EH (cell line): ENCODE measurements at places on chromosomes 1 and 21.

- DNase-seq, result peak; percentile 28
Measured at GRCh38 chr1:37930246-37931101, 16.4 kb downstream of the INPP5B start.

DNA sequence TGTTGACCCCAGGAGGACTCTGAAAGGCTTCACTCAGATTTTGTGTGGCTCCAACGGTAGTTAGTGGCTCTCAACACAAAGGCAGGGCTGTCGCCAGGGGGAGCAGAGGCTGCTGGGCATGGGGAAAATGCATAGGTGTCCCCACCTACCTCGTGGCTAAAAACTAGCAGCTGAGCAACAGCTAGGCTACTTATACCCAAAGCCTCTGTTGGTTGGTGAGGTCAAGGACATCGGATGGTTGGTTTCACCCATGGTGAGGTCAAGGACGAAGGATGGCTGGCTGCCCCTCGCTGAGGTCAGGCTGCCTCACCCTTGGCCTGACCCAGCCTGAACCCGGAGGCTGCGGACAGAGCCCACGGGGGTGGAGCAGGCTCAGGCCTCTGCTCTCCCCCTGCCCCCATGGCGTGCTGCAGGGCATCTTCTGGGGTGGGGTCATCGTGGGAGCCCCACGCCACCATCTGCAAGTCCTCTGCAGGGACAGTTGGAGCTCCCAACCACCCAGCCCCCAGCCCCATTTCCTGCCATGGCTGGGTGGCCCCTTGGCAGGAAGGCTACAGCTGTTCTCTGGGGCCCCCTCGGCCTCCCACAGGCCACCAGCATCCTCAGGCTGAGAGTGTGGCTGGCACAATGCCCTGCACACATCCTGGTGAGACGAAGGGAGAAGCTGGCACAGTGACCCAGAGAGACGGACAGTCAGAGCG is 8.5 kb upstream of the GNB1 start:
- DNase-seq, result no peak

- DNase-seq, result peak; percentile 84
Measured at GRCh38 chr1:31723828-31724359, 20.1 kb upstream of the COL16A1 start.

DNA sequence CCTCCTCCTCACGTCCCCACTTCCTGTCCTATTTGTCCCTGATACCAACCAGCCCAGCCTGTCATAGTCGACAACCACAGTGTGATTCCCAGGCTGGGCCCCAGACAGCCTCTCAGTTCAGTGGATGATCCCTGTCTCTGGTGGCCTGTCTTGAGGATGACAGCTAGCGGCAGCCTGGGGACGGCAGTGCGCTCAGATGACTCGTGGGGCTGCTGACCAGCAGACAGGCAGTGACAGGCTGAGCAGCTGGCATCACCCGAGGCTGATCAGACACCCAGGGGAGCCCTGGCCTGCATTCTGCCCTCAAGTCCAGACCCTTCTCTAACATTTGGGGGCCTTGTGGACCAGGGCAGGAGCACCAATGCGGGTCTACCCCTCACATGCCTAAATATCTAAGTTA is 21.0 kb downstream of the NKAIN1 start:
- DNase-seq, result no peak

- DNase-seq, result no peak
Measured at GRCh38 chr21:45543371-45543709, 1.1 kb upstream of the SLC19A1 start.

- peak; percentile 98 for DNase-seq
Measured at GRCh38 chr1:161132410-161133219, at the start of gene DEDD. Gene DEDD, minus strand, starts transcription at chr1:161132667. Its CDS starts 8,205 bp downstream, at chr1:161124462.

GRCh38 chr1:240987928-240988327 is 369.1 kb downstream of the RGS7 start:
- peak; percentile 48 for DNase-seq

GRCh38 chr21:25857308-25858074 is 122.7 kb downstream of the GABPA start:
- no peak for DNase-seq

GRCh38 chr1:246803883-246804282 is 79.7 kb downstream of the SCCPDH start:
- no peak for DNase-seq

DNA sequence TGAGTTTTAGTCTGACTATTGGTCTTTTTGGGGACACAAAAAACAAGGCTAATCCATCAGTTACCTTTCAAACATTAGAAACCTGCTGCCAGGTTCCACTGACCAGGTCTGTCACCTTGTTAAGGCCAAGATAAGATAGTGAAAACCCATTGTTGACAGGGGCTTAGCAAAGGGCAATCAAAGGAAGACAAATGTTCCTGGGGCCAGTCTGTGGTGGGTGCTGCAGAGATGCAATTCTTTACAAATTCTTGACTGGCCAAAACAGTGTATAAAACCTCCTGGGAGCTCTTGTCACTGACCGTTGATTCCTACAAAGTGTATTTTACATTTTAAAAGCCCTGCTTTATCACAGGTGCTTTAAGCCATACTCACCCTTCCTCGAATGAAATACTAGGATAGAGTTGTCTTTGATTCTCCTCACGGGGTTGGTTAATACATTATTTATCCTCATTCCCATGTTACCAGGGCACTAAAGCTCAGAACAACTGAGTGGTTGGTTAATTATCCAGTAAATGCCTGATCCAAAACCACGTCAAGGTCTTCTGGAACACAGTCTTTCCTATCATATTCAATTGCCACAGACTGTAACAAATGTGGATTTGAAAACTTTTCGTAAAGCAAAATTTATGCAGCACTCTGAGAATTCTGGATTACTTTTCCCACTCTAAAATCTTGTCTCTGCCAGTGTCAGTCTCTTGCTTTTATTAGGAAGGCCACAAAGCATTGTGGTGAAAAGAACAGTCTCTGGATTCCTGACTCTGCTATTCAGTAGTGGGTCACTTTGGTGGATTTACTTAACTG is 77.2 kb downstream of the NRIP1 start:
- no peak for DNase-seq

DNA sequence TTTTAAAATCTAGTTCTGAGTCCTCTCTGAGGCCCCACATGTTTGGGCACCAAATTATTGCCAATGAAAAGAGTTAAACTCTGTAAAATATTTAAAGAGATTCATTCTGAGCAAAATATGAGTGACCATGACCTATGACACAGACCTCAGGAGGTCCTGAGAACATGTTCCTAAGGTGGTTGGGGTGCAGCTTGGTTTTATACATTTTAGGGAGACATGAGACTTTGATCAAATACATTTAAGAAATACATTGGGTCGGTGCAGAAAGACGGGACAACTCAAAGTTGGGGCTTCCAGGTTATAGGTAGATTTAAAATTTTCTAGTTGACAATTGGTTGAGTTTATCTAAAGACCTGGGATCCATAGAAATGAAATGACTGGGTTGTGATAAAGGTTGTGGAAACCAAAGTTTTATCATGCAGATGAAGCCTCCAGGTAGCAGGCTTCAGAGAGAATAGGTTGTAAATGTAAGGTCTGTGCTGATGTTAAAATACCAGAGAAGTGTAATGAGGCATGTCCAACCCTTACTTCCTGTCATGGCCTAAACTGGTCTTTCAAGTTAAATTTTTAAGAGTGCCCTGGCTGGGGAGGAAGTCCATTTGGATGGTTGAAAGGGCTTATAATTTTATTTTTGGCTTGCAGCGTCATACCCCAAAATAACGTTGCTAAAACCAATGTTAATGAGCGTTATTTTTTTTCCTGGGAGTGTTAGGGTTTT is 274.9 kb downstream of the NUF2 start:
- DNase-seq, result no peak

DNA sequence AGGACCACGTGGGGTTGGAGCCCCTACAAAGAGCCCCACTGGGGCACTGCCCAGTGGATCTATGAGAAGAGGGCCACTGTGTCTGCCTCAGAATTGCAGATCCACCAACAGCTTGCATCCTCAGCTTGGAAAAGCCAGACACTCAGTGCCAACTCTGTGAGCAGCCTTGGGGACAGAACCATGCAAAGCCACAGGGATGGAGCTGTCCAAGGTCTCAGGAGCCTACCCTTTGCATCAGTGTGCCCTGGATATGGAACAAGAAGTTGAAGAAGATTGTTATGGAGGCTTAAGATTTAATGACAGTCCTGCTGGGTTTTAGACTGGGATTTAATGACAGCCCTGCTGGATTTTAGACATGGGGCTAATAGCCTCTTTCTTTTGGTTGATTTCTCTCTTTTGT is 1670.9 kb downstream of the PLA2G4A start:
- DNase-seq, result no peak

GRCh38 chr1:224381880-224382548 is 25.3 kb downstream of the CNIH4 start:
- DNase-seq, result no peak

DNA sequence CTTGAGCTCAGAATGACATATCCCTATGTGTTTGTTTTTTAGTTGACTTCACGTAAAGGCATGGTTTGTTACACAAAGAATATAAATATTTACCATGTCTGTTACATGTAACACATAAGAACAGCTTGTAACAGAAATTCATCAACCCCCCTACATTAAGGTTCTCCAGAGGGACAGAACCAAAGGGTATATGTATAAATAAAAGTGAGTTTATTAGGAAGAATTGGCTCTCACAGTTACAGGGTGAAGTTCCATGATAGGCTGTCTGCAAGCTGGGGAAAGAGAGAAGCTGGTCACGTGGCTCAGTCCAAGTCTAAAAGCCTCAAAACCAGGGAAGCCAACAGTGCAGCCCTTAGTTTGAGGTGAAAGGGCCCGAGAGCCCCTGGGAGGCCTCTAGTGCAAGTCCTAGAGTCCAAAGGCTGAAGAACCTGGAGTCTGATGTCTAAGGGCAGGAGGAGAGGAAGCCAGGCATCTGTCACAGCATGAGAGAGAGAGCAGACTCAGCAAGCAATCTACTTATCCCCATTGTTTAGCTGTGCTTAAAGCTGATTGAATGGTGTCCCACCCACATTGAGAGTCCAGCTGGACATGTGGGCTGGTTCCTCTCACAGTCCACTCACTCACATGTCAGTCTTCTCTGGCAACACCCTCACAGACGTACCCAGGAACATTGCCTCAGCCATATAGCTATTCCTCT is 15.8 kb downstream of the THRAP3 start:
- no peak for DNase-seq

DNA sequence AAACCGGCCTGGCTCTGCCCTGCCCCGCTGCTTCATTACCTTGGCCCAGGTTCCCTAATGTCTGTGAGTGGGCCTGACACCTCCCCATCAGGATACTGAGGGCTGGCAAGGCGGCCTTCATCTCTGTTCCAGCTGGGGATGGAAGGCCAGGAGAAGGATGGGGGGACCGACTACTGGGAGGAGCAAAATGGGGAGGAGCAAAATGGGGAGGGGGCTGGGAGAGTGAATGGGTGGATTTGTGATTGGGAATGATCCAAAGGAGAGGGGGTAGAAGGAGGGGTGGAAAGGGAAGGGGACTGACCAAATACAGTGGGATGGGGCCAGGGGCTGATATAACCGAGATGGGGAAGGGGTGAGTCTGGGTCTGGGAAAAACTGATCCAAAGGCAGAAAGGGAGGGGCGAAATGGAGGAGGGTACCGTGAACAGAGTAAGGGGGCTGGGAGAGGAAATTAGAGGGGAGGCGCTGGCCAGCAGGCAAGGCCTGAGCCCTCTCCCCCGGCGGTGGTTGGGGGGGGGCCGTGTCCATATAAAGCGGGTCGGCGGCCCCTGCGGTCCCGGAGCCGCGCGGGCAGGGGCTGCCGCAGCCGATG is at the start of gene FOXE3:
Gene FOXE3 (plus strand): TSS at position 558 of the 591 bp plus-strand sequence. CDS start 31 bp downstream, at position 589.
- no peak for DNase-seq

- peak; percentile 81 for DNase-seq
Measured at GRCh38 chr1:232704694-232705680, 75.1 kb upstream of the SIPA1L2 start.

DNA sequence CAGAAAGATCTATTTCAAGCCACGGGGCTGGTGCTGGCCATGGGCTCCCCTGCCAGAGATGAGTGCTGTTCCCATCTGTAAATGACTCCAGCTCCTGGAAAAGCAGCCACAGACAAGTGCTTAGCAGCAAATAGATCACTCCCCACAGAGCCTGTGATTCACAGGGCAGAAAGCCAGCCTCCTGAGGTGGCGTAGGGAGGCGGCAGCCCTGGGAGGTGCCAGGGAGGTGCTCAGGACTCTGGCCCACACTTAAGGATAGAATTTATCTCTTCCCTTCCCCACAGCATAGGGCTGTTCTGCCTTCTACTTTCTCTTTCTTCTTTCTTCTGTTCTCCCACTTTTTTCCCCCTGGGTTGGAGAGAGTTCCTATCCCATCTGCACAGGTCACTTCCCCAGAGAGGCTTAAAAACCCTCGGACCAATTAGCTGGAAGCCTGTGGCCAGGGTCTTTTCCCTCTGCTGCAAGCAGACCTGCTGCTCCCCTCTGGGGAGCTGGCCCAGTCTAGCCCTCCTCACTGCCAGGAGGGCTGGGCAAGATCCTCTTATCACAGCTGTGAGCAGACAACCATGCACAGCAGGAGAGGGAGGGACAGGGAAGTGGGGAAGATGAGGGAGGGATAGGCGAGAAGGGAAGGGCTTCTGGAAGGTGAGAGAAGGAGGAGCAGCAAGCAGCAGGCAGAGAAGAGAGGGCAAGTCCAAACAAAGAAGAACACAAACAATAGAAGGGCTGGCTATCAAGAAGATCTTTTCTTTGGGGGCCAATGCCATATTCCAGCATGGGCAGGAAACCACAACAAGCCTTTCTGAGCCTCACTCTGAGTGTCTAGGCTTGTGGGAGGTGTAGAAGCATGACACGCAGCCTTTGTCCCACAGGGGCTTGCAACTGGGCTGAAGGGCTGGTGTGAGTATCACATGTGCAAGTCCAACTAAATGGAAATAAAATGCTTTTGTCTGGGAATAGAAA is 41.0 kb downstream of the KCND3 start:
- peak; percentile 15 for DNase-seq

DNA sequence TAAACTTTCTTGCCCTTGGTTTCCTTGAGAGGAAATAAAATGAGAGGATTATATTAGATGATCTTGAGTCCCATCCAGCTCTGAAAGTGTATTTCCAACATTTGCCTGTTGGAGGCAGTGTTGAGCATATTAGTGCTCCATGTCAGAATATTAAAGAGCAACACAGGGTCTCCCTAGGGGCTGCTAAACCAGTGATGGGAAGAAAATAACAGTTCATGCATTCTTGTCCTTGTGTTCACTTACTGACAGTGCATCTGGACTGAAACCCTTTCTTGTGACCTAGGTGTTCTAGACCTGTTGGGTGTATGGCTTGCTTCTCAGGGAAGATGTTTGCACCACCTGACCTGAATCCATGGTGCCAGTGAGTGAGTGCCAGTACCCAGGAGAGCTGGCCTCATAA is 124.7 kb upstream of the KIAA0040 start:
- DNase-seq, result no peak

DNA sequence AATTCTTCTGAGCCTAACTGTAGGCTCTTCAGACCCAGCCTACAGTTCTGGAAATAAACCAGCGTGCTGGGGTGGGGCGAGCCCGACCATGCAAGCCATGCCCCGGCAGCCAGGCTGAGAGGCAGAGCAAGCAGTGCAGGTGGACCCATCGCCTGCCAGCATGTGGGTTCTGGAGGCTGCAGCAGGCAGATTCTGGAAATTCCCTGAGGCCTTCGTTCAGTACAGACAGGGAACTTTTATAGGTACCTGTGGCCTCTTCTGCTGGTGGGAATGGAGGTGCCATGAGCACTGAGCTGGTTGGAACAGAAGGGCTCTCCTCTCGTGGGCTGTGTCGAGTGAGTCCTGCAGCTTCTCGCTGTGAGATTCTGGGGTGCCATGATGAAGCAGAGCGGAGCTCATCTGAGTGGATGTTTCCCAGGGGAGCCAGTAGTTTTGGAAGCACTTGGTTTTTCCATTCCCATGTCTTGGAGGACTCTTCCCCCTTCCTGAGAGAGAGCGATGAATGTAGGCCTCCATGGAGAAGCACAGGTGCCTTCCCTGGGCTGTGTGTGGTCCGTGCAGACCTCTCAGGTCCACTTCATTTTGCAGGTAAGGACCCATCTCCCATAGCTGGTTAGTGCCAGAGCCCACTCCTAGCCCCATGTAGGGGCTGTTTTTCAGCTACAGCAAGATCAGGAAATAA is 94.1 kb downstream of the PCBP3 start:
- DNase-seq, result no peak
